Naive thymus-derived CD4-positive, alpha-beta T cell (primary cell): ENCODE measurements at places on chromosomes 7 and 10. TPM values are rescaled to one million over a fixed set of nuclear protein-coding genes. Genes with fewer than 3 reads are reported as not detected.

- DNase-seq = no peak
Observed at GRCh38 chr7:28573059-28573553, 160.8 kb downstream of the CREB5 start.

The ST8SIA6 gene
- 2.5 TPM for total RNA-seq

The CAMK2B gene
- total RNA-seq = 0.12 and 0.18 TPM in 2 replicates

DNA sequence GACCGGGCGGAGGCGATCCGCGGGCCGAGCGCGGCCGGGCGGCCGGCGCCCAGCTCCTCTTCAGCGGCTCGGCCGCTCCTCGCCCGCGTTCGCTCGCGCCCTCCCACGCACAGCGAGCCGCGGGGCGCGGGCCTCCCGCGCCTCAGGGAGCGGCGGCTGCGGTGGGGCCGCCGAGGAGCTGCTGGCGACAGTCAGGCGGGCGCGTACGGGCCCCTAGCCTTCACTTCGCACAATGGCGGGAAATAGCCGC, at the start of gene MCMBP:
MCMBP (minus strand) TSS at position 234 of the 250 bp plus-strand sequence. CDS start 259 bp downstream, outside the sequence.
- no peak for DNase-seq

GRCh38 chr10:32147730-32148129, 91.5 kb upstream of the KIF5B start:
- DNase-seq = no peak

- DNase-seq = no peak
Observed at GRCh38 chr10:69685802-69686585, 55.9 kb downstream of the FAM241B start.

The FBXL13 gene
- 0.31 and 0.44 TPM in 2 replicates for total RNA-seq

- no peak for DNase-seq
Observed at GRCh38 chr7:93374345-93374940, 142.3 kb downstream of the VPS50 start.

DNA sequence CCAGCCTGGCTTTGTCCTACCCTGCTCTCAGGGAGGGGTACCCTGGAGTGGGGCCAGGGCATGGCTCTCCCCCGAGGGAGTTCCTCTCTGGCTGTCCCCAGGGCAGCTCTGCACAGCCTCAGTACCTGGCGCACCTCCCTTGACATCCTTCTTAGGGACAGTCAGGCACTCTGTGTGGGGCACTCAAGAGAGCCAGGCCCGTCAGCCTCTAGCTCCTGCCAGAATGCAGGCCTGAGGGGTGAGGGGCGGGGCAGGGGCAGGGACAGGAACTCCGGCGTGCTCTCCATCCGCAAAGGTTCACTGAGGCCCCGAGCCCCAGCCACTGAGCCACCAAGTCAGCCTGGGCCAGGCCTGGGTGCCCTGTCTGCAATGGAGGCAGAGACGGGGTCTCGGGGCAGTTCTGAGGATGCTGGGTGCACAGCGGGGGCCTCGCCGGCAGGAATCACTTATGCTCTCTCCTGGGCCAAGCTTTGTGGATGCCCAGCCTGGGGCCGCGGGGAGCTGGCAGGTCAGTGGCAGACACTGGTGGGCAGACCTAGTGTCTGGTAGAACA, 10.1 kb downstream of the LIMK1 start:
- DNase-seq = peak; percentile 39

The HHEX gene
- 21.4 TPM for total RNA-seq

The LIPN gene
- 0.34 TPM for total RNA-seq

DNA sequence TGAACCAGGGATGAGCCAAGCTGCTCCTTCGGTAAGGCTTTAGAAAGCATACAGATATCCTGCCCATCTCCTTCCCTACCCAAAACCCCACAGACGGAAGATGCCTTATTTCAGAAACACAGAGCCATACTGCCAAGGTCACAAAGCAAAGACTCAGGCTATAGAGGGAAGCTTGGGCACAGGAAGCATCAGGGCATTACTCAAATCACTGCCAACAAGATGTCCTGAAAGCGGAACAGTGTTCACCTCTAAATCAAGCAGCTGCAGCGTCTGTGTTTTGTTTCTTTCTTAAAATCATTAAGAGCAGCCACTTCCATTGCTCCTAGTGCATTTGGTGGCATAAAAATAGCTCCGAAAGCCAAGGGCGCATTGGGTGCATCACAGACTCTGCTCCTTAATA, 307.3 kb downstream of the SORCS1 start:
- DNase-seq = no peak

- DNase-seq = no peak
Observed at GRCh38 chr7:129006636-129007414, 48.1 kb downstream of the TNPO3 start.

DNA sequence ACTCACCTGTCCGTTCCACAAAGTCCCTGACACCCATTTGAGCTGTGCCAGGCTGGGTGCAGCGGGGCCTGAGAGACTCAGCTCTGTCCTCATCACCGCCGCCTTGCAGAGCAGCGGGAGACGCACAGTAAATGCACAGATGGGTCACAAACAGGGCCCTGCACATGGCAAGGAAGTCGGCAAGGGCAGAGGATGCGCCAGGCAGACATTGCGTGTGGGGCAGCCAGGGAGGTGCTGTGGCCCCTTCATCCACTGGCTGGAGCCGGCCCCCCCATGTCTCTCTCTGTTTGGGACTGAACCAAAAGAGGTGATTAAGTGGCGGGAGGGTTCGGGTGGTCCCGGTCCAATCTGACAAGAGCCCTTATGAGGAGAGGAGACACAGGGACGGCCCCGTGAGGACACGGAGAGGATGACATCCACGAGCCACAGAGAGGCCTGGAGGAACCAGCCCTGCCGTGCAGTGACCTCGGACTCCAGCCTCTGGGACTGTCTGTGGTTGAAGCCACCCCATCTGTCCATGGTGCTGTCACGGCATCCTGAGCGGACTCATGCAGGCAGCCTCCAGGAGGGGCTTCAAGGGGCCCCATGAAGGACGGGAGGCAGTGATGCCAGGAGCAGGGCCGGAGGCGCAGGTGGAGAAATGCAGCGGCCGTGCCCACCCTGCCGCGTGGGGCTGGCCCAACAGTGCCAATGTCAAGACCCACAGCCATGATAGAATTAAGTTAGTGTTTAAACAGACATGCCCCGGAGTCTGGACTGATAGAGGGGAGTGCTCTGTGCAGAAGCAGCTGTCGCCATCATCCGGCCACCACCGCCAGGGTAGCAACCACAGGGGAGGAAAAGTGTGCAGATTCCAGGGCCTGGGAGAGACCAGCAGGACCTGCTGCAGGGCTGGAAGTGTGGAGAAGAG, 28.4 kb upstream of the FOXL3 start:
- no peak for DNase-seq

DNA sequence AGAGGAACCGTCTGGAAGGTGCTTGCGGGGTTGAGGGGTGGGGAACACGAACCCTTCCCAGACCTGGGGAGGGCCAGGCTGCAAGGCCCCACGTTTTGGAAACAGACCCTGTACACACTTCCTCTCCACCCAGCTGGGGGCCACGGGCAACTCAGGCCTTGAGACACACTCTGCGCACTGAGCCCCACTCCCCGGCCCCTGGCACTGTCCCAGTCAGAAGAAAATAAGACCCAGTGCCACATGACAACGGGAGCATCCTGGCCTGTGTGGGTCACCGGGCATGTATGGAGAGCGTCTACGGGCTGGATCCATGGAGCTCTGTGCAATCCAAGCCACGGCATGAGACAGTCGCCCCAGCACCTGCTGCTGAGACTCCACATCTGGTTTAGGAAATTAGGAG, 63.7 kb downstream of the CARD11 start:
- no peak for DNase-seq

The IL2RA gene
- total RNA-seq = 6.7 TPM

The STOX1 gene
- total RNA-seq = 1.2 TPM

DNA sequence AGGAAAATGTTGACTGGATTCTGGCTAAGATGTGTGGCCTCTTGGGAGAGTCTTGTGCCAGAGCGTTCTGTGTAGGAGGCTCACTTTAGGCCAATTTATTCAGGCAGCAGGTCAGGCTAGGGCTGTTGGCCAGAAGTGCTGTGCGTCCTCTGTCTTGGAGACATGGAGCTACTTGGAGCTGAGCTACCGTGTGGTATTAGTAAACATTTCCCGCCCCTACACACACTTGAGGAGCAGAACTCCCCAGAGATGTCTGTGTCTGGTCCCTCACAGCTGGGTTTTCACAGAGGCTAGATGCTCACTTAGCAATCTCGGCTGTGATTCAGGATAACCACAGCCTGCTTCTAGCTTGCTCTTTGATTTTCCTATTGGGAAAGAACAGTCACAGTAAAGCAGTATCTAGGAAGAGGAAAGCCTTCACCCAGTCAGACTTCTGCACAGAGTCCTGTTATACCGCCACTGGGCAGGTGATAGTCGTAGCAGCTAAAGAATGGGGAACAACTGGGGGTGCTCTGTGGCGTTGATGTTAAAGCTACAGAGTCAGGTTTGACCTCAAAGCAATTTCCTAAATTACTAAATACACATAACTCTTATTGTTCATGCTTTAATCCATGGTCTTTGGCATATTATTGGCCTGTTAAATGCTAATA, 86.7 kb downstream of the MDFIC start:
- no peak for DNase-seq

The INSYN2A gene
- total RNA-seq = not detected

The CTAGE6 gene
- total RNA-seq = 2.3 TPM

The GIMAP1 gene
- 124 TPM for total RNA-seq

The NEUROG3 gene
- total RNA-seq = 0.24 TPM

The FOXI2 gene
- total RNA-seq = not detected

GRCh38 chr10:77315496-77316129, 322.0 kb downstream of the KCNMA1 start:
- DNase-seq = no peak

The SLC18A3 gene
- total RNA-seq = not detected

DNA sequence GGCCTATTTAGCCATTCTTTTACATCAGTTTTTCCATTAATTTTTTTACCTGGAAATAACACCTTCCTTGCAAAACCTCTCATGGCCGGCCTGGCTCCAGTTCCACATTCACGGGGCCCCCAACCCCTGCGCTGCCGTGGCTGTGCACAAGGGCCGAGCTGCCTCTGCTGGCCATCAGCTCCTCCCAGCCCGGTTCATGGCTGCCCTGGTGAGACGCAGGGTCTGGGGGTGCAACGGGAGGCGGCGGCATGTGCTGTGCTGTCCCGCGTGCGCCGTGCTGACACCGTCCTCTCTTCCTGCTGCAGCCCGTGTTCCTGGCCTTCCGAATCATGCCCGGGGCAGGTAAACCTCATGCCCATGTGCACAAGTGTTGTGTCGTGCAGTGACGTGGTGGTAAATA, 4.4 kb downstream of the NKX6-2 start:
- no peak for DNase-seq

The UCMA gene
- not detected for total RNA-seq

DNA sequence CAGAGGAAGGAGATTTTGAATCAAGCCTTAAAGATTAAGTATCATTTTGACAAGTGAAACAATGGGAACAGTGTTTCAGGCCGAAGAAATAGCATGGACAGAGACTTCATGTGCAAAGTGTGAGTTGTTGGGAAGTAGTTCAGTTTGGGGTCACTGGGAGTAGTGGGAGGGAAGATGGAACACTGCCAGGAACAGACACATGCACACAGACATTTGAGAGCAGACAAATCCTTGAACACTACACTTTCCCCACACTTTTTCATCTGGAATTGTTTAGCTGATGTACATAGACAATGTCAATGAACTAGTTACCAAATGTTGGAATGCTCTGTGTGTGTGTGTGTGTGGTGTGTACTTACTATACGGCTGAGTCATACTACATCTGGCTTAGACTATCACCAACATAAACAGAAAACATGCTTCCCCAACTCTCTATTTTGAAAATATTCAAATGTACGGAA, 52.4 kb upstream of the LRRC17 start:
- DNase-seq = no peak

GRCh38 chr7:109503421-109503820, 933.7 kb downstream of the DNAJB9 start:
- no peak for DNase-seq

DNA sequence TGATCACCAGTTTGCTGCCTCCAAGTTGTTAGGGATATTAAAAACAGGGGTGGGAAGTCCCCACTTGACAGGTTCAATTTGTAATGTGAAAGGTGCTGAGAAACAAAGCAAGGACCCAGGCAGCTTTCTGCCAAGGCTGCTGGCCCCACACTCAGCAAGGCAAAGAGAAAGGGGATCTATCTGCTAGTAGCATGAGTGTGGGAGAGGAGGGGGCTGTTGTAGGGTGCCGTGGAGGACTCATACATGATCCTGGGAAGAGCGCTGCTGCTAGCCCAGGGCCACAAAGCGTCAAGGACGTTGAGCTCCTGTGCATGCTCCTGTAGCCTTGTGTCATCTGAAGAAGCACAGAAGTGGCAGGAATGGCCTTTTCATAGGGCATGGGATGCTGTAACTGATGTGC, 96.5 kb upstream of the INSYN2A start:
- no peak for DNase-seq

The MOGAT3 gene
- not detected for total RNA-seq

DNA sequence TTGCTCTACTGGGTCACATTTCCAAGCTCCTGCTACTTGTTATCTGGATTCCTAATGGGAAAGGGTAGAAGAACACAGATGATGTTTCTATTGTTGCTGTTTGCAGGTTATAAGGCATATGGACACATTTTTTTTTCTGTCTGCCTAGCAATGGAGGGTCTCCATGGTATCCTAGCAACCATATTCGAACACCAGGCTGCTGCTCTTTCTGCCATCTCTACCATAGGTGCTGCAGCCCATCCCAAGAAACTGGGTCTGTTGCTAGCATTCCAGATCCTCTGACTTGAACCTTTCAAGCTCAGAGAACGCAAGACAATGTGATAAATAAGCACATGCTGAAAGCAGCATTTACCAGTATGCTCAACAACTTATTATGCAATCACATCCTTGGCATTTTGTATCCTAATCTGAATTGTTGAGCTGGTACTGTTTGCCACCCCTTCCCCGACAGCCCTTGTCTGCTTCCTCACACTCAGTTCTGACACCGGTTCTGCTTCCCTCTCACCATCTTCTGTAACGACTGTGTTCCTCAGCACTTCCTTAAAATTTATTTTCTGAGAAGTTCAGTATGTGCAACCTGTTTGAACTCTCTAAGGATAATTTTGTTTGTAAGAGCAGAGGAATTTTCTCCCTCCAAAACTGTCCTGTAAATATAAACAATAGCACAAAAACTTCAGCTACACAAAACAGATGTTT, 6.2 kb downstream of the PRKG1 start:
- no peak for DNase-seq

The EVX1 gene
- total RNA-seq = 0.11 TPM

GRCh38 chr7:147245274-147245673, 1128.7 kb downstream of the CNTNAP2 start:
- no peak for DNase-seq

DNA sequence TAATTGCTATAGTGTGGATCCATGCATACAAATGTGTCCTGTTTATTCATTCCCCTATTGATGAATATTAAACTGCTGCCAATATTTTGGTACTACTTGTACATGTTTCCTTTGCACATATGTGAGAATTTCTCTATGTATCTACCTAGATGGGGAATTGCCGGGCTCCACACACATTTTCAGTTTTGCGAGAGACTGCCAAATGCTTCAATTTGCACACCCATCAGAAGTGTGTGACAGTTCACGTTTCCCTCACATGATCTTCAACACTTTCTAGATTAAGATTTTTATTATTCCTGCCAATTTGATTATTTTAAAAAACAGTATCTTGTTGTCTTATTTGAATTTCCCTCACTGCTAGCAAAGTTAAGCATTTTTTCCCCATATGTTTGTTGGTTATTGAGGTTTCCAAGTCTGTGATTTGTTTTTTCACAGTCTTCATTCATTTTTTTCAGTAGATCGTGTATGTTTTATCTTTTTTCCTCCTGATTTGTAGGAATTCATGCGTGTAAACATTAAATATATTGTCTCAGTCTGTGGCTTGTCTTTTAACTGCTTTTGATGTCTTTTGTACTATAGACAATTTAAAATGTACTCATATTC, 2.4 kb upstream of the KLF14 start:
- DNase-seq = no peak
